Activated gamma-delta T cell (primary cell): ENCODE measurements at places on chromosomes 2 and 18.

- no peak for DNase-seq
Measured at GRCh38 chr2:97997784-97998392, 2.1 kb upstream of the TMEM131 start.

GRCh38 chr2:142180820-142181533 is 50.2 kb upstream of the LRP1B start:
- DNase-seq: no peak

GRCh38 chr2:68653538-68653982 is 10.2 kb downstream of the PROKR1 start:
- DNase-seq: no peak

DNA sequence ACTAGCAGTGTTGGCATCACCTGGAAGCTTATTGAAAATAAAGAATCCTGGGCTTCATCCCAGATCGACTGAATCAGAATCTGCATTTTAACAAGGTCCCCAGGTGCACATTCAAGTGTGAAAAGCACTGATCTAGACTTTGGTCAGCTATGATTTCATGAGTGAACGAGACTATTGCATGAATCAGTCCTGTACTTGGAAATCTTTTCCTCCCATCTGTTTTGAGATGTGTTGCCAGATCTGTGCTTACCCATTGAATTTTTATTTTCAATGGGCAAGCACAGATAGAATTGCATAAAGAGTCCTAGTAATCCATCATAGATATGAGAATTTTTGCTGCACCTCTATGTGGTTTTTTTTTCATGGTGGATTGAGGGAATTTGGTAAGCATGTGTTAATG is 64.0 kb downstream of the PMS1 start:
- no peak for DNase-seq

DNA sequence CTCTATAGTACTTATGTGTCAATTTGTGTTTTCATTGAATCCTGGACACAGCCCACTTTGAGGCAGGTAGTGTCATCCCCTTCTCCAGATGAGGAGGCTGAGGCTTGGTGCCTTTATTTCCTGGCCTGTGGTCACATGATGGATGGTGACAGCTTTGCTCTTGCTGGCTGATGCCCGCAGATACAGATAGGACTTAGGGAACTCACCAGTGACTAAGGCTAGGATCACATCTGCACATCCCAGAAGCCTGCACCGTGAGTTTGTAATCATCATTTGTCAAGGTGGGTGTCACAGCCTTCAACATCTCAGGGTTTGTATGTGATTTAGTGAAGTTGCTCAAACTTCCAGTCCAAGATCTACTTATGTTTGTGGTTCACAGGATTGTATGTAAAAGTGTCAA is 295.1 kb upstream of the RAB12 start:
- no peak for DNase-seq

- no peak for DNase-seq
Measured at GRCh38 chr2:187011206-187011832, 162.3 kb upstream of the ZSWIM2 start.

GRCh38 chr18:59837586-59837985 is 62.2 kb upstream of the PMAIP1 start:
- no peak for DNase-seq

GRCh38 chr2:31328026-31328425 is 86.5 kb downstream of the XDH start:
- DNase-seq: no peak

DNA sequence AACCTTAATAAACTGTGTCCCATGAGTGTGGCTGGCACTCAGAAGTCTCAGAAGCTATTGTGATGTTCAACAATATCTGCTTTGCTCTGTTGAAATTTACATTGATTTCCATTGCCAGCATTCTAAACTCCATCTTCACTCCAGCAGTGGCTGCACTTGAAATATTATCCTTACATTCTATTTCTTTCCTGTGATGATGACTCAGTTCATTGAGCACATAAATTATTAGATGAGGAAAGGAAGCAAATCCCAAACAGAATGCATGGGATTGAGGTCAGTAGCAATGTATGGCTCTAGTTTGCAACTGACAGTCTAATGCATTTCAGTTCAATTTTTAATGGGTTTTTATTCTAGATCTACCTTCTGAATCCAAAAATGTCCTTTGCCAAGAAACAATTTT is 92.4 kb upstream of the TTN start:
- no peak for DNase-seq

- DNase-seq: no peak
Measured at GRCh38 chr2:226971770-226972169, 135.9 kb downstream of the RHBDD1 start.

GRCh38 chr18:57095884-57096283 is 51.0 kb upstream of the BOD1L2 start:
- no peak for DNase-seq

- DNase-seq: no peak
Measured at GRCh38 chr2:26095758-26096157, 61.9 kb downstream of the RAB10 start.

DNA sequence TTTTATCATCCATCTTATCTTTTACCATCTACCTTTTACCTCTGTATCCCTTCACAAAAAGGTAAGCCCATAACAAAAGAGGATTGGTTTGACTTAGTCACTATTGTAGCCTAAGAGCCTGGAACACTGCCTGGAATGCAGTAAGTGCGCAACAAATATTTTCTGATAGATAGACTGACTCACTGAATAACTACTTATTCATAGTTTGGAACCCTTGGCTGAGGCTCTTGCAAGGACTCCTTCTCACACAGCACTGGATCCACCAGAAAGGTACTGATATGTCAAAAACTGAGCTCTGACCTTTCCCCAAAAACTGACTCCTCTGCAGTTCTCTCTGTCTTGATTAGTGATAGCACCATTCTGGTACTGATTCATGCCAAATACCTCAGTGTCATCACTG is 426.7 kb downstream of the SETBP1 start:
- DNase-seq: no peak
